RWPE2 (cell line): ENCODE measurements at places on chromosomes 2 and 18.

DNA sequence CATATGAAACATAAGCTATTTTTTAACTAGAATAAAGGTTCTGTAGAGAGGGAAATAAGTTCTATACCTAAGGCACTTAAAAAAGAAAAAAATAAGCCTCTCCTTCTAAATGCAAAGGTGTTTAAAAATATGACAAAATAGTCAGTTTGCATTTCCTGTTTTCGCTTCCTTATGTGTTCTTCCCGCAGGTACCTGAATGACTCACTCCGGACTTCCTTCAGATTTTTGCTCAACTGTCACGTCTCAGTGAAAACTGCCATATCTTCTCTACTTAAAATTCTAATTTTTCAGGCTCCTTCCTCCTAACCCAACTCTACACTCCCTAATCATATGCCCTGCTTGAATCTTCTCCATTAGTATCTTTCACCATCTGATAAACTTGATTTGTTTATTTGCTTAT is 1333.1 kb downstream of the LRP1B start:
- no peak for DNase-seq

DNA sequence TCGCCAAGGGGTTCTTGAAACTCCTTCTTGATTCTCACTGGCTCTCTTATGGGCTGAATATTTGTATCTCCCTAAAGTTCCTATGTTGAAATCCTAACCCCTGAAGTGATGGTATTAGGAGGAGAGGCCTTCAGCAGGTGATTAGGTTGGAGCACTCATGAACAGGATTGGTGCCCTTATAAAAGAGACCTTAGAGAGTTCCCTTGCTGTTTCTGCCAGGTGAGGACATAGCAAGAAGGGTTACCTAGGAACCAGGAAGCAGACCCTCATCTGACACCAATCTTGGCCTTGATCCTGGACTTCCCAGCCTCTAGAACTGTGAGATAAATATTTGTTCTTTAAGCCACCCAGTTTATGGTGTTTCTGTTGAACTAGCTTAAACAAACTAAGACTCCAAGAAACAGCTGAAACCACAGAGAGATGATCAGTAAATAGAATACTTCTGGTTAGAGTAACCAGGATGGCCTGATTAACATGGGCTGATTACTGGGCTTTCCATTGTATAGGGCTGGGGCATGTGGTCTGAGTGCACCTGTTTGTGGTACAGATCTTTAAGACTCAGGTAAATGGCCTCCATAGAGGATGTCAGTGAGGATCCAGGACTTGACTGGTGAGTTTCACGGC is 7.7 kb upstream of the CDC42EP3 start:
- no peak for DNase-seq

GRCh38 chr2:171347591-171348032 is 86.2 kb downstream of the METTL8 start:
- DNase-seq: no peak

GRCh38 chr2:217903859-217904613 is 98.8 kb downstream of the TNS1 start:
- DNase-seq: no peak

DNA sequence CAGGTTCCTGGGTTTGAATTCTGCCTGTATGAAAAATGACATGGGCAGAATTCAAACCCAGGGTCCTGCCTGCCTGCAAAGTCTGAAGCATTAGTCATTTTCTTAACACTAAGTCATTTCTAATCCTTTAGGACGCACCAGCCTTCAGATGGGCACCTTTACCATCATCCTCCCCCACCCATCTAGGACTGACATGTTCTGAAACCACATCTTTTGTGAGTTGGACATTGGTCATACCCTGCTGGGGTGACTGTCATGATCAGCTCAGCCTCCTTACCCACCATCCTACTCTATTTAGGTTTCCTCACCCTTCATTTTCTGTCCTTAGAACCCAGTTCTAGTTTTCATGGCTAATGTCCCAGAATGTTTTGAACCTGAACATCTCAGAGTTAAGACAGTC is 104.9 kb downstream of the TRIB2 start:
- DNase-seq: no peak

DNA sequence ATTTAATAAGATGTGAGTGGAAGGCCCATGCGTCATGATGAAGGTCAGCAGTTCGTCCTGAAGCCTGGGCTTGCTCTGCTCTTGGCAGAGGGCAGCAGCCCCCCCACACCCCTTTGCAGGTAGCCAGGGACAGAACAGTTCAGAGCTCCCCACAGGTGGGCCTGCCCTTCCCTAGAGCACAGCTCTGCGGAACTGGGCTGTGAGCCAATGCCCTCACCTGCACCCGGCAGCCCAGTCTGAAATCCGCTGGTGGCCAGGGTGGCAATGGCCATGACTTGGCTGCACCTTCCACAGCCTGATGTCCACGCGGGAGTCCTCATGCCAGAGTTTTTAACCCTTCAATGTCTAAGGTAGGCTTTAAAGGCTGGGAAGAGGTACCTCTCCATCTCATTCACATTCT is 136.7 kb downstream of the ACKR3 start:
- no peak for DNase-seq

DNA sequence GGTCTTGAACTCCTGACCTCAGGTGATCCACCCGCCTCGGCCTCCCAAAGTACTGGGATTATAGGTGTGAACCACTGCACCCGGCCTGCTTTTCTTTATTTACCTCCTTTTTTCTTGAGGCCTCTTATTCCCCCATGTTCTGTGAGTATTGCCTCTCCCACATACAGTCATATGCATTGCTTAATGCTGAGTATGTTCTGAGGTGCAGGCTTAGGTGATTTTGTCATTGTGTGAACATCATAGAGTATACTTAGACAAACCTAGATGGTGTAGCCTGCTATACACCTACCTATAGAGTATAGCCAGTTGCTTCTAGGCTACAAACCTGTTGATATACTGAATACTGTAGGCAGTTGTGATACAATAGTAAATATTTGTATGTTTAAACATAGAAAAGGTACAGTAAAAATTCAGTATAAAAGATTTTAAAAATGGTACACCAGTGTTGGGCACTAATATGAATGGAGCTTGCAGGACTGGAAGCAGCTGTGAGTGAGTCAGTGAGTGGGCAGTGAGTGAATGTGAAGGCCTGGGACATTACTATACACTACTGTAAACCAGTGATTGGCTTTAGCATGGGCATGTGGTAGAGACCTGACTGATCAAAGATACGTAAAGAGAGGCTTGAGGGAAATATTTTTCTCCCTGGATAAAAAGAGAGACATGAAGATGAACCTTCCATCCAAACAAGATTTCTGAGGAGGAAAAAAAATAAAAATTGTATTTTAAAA is 17.6 kb downstream of the SLC39A10 start:
- DNase-seq: no peak

GRCh38 chr2:131152074-131152473 is 46.9 kb downstream of the PLEKHB2 start:
- no peak for DNase-seq
